Endothelial cell of umbilical vein (primary cell): ENCODE measurements at places on chromosomes 5 and 9. TPM values are rescaled to one million over a fixed set of nuclear protein-coding genes. Genes with fewer than 3 reads are reported as not detected.

DNA sequence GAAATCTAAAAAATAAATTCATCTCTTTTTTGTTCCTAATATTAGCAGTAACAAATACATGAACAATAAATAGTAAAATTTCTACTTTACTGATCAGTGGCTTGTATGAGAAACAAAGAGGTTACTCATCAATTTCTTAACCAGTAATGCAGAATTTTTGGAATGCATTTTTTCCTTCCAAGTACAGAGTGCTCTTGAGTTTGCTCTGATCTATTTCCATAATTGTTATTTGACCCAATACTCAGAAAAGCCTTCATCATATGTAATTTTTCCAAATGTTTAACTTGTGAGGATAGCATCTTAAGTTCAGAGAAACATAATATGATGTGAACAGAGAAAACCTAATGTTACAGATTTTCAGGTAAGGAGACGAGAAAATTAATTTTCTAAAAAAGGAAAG lies 47.3 kb downstream of the FBN2 start:
- DNase-seq: no peak

GRCh38 chr5:17278931-17279330 lies 61.5 kb downstream of the BASP1 start:
- DNase-seq: no peak

The MLLT3 gene
- 10.0 and 11.1 TPM in 2 replicates for total RNA-seq

DNA sequence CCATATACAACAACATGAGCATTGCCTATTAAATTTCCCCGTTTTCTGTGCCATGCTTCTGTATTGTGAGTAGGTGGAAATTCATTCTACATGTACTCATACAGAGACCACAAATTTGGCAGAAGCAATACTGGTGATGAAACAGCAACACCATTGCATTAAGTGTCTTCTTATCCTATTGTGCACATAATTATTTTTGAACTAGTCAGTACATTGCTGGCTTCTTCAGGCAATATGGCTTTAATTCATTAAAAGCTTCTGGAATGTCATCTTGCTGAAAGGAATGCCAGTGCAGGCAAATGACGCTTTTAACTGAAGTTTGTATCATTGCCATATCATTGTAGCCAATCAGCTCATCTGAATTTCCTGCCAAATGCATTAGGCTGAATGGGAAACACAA lies 82.6 kb downstream of the KIAA1958 start:
- no peak for DNase-seq

DNA sequence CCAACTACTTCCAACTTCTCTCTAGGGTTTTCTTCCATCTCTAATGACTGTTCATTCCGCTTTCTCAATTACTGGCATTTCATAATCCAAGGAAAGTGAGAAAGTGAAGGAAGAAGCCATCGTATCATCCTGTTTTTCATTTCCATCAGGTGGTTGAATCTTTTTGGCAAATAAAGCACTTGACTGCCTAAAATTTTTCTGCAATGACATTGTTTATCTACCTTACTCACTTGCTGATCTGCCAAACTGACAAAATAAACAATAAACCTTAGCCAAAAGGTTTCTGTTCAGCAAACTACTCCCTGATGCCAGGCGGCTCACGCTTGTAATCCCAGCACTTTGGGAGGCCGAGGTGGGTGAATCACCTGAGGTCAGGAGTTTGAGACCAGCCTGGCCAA lies 18.4 kb downstream of the FNBP1 start:
- DNase-seq: no peak

DNA sequence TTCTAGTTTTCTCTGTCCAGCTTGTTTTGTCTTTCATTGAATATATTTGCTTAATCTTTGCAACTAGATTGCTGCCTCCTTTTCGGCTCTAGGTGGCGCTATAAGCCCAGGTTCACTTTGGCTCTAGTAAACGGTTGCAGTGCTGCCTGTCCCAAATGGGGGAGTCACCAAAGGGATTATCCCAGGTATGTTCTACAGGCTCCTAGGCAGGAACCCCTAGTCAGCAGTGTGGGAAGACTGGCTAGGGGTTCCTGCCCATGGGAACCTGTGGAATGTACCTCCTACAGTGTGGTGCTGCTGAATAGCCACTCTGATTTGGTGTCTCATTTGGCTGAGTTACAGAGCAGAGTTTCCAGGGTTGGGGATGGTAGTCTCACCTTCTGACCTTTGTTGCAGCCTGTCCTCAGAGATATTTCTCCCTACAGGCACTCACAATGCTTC lies 85.2 kb downstream of the ARSB start:
- peak; percentile 69 for DNase-seq

- DNase-seq: no peak
These were observed 202.1 kb upstream of the KLF4 start for GRCh38 chr9:107691664-107692063.

DNA sequence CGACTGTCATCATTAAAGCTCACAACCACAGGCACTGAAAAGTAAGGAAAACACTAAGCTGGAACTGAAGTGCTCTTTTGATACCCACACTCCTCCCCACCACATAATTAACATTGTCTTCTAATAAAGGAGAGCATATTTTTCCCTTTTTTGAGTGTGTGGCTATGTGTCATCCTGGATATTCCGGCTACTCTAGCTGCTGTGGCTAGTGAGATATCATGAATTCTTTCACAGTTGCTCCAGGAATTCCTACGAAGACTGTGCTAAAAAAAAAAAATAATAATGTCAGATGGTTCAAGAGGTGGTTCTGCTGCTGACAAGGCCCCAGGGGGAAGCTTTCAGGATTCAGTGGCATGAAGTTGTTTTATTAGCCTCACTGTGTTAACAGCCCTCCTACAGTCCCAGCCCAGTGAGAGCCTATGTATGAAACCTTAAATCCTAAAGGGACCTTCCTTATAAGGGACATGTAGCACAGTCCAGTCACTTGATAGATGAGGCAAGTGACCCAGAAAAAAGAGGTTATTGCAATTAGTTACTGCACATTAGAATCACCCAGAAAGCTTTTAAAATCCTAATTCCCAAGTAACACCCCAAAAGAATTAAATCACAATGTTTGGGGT lies 46.6 kb downstream of the TMEM252 start:
- DNase-seq: no peak

DNA sequence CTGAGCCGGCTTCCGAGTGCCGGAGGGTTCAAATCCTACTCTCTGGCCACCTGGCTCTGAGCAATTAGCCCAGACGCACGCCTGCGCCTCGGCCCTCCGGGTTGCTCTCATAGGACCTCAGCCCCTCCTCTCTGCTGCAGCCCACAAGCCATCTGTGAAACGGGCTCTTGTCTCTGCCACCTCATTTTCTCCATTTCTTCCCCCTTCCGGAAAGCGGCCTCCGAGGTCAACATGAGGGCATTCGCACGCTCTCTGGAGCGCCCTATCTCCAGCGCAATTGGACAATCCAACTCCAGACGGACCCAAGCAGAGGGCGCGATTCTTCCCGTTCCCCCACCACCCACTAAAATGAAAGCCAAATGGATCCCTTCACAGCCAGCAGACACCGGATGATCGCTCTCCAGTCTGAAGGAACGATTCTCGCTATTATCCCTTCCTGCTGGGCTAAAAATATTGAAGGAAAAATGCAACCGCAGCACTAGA lies 41.5 kb downstream of the VAV2 start:
- DNase-seq: no peak

GRCh38 chr5:127001621-127002296 lies 28.6 kb downstream of the MARCHF3 start:
- peak; percentile 76 for DNase-seq

The NINJ1 gene
- total RNA-seq: 31.5 and 42.2 TPM in 2 replicates

DNA sequence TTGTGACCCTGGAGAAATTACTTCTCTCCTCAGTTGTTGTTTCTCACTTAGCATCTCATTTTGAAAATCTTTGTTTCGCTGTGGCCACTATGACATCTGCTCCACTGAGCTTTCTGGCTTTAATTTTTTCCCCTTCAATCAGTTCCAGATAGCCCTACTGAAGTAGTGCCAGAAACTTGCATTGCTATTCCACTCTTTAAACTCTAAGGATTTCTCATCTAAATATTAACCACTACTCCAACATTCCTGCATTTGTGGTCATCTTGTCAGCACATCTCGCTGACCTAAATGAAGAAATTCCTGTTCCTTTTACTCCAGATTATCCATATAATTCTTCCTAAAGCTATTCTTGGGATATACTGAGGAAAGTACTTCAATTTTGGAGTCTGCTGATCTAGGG lies 15.3 kb upstream of the NOL6 start:
- DNase-seq: no peak

The ADAMTS19 gene
- not detected in 2 replicates for total RNA-seq

DNA sequence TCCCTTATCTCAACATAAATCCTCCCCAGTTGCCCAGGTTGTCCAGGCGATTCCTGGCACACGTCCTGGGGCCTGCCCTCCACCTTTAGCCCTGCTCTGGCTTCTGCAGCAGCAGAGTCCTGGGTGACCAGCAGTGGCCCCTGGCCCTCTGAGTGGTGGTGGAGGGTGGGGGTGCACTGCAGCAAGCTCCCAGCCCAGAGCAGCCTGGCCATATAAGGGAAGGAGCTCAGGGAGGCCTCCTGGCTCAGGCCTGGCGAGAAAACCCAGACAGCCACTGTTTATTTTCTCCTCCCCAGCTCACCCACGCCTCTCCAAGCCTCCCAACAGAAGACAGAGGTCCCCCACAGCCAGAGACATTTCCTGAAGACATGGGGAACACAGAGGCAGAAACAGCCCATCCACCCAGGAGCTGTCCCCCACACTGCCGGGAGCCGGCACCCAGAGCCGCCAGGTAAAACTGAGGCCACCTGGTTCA lies 44.7 kb upstream of the IL17B start:
- DNase-seq: no peak

GRCh38 chr9:34993502-34994259 lies 4.1 kb downstream of the DNAJB5 start:
- peak; percentile 52 for DNase-seq

The NKD2 gene
- total RNA-seq: not detected in 2 replicates

The GABRA6 gene
- total RNA-seq: not detected in 2 replicates

GRCh38 chr5:43774881-43775399 lies 172.0 kb downstream of the NNT start:
- DNase-seq: no peak

- DNase-seq: no peak
These were observed 11.1 kb upstream of the WNK2 start for GRCh38 chr9:93172666-93173364.

The MTMR12 gene
- 35.4 and 38.6 TPM in 2 replicates for total RNA-seq

- peak; percentile 26 for DNase-seq
These were observed 314.0 kb downstream of the PIK3R1 start for GRCh38 chr5:68529581-68529980.

DNA sequence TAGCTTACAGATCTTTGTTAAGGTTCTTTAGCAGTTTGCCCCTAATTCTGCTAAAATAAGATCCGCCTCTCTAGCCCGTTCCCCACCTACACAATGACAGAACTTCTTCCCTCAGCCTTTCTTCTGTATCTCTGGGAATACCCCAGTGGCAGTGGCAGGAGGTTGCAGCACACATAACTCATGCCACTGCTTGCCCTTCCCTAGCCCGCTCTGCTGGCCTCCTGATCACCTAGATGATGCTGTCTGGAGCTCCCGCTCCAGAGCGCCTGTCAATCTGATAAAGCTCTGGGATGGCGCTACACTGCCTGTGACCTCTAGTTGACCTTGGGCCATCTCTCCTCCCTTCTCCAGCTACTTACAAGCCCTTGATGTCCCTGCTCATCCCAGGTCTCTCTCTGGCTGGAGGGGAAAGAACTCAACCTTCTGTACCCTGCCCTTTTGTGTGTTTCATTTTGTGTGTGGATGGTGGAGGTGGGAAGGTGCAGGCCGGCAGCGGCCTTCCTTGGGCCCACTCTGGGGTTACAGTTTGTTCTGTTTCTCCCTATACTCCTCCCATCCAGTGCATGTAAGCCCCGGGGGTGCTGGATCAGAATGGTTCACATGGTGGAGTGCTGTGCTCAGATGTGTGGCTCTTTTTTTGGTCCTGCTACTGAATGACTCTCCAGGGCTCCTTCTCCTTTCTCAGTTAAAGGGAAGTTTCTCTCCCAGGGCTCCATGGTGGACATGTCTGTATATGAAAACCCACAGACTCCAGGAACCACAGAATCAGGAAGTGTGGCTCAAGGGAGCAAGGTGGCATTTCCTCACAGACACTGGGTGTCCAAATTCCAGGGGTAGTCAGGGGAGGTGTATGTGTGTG lies 29.1 kb downstream of the MTX3 start:
- DNase-seq: no peak
